AG10803 (cell line): ENCODE measurements at places on chromosomes 3 and 15.

DNA sequence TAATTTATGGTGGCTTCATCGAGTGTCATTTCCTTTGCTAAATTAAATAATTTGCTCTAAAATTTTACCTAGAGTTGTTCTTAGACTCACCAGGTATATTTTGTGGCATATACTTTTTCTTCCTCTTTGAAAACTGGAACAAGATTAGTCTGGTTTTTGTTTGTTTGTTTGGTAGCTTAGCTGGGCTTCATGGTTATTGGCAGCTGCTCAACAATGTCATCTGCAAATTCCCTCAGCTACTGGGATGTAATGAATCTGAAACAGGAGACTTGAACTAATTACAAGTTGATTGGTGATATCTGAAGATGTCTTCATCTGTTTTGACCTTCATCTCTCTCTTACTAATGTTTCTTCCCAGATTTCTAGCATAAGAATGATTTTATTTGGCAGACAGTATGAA is 270.5 kb upstream of the P2RY1 start:
- DNase-seq = peak; percentile 4

GRCh38 chr15:33526532-33526931 is 215.8 kb downstream of the RYR3 start:
- no peak for DNase-seq

DNA sequence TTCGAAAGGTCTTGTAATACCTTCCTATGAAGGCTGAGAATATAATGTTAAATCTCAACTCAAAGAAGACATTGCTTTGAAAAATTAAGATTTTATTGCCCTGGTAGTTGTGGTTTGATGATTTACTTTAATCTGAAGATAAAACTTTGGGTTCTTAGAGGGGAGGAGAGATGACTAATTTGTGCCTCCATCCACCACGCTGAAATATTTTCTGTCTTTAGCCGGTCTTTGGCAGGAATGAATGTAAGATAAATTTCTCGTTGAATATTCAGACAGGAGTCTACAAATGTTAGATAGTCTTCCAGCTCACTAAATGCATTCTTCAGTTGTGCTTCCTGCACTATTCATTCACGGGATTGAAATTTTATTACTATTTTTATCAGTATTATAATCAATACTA is 844.3 kb upstream of the NR2F2 start:
- no peak for DNase-seq

GRCh38 chr15:80500021-80500420 is 95.8 kb downstream of the ARNT2 start:
- DNase-seq = no peak

GRCh38 chr3:195752546-195753331 is 32.0 kb downstream of the MUC20 start:
- DNase-seq = no peak

- no peak for DNase-seq
Observed at GRCh38 chr15:80277147-80277546, 25.1 kb upstream of the CTXND1 start.

- DNase-seq = peak; percentile 31
Observed at GRCh38 chr3:195522254-195523023, 20.7 kb downstream of the PPP1R2 start.

DNA sequence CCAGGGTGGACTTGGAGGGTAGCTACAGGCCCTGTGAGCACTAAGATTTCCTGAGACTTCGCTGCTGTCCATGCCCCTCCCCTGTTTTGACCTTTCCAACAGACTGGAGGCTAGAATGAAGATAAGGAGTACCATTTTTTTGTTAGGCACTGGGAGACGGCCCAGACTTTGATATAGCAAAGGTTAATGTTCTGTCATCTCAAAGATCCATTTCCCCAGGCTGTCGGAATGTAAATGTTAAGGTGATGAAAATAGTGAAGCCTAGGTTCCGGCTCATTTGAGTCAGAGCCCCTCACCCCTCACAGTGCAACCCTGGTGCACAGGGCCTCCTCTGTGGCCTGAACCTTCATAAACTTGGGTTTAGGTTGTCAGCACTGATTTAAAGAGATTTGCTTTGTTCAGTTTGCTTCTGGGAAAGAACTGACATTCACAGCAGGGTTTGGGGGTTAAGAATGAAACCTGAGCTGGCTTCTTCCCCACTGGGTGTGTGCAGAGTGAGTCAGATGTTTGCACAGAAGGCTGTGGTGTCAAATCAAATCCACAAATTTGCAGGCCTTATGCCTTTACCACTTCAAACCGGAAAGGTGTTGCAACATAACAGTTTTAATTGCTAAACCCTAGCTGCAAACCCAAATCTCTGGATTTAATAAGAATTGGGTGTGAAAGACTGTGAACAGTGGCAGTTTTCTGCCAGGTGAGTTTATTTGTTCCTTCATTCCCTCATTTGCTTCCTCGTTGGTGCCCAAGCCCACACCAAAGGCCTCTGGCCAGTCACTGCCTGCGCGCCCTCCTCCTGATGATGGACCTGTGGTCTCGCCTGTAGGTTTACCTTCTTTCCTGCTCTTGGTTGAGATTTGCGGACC is 20.6 kb upstream of the KCTD6 start:
- DNase-seq = peak; percentile 85

DNA sequence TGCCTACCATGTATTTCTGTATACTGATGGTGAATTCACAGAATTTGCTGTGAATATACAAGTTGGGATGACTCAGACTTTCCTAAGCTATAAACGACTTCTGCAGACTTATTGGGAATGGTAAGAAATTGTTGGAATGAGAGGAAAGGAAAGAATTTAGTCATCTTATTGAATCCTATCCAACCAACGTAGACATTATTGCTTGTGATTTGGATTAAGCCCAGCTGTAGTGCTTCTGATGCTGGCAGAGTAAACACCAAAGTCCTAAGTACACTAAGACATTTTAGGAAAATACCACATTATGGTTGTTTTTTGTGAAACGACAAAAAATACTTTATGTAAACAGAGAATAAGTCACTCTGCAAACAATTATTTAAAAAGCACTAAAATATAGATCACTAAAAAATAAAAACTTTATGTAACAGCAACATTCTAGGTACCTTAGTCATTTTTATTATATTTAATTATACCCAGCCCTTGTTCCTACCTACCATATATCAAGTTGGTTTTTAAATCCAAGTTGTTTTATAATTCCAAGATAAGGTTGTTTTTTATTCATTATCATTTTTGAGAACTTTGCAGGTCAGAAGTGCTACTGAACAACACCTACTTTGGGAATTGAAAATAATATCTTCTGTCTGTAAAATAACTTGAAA is 99.2 kb upstream of the MLF1 start:
- peak; percentile 93 for DNase-seq

DNA sequence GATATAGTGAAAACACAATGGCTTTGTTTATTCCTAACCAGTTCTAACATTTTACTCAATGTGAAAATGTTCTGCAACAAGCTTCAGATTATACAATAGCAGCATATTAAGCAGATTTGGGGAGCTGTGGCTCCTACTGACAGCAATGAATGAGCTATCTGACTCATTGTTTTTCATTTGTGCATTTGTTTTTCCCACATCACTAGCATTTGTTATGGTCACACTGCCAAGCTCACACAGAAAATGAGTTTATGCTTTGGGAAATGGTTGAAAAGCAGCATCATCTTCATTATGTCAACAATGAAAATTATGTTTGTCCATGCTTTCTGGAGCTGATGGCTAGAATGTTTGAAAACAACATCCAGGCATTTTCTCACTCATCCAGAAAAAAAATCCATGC is 53.5 kb downstream of the ZPLD1 start:
- no peak for DNase-seq

GRCh38 chr3:103271575-103271974 is 836.8 kb downstream of the ZPLD1 start:
- DNase-seq = no peak

DNA sequence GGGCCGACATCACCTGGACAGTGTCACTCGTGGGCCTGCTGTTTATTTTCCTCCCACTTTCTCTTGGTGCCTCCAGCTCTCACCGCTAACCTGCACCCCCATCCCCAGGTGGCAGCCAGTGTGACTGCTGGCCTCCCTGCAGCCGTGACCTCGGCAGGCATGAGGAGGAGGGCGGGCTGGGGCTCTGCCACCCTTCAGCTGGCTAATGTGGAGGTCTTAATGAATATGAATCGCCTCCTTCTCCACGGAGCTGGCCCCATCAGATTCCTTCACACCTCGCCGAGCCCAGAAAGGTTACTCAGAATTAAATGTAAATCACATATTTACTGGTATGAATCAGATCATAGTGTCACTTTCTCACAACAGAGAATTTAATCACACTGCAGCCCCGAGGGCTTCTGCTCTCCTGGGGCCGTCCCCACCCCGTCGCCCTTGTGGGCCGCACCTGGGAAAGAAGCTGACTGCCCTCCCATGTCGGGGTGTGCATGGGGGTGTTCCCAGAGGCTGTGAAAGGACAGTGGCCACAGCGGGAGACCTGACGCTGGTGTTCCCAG is 171.1 kb upstream of the TLE3 start:
- DNase-seq = no peak
